ENCODE measurements at places on chromosomes 2 and 18.

- no peak for DNase-seq
These were observed 20.4 kb downstream of the EDAR start for GRCh38 chr2:108968619-108969018.

DNA sequence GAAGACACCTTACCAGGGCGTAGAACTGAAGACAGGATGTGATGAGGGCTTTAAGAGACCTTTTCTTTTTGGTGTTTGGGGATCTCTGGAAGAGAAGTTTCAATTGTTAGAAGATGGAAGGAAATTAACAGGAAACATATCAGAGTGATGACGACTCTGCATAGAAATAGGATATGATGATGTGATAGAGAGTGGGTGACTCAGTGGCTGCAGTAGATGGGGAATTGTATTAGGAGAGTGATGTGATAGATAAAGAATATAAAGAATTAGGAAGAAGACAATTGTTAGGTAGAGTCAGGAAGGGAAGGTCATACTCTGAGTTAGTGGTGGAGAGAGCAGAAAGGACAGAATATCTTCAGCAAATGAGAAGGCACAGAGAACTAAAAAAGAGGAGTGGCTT, 593.9 kb downstream of the NYAP2 start:
- no peak for DNase-seq

DNA sequence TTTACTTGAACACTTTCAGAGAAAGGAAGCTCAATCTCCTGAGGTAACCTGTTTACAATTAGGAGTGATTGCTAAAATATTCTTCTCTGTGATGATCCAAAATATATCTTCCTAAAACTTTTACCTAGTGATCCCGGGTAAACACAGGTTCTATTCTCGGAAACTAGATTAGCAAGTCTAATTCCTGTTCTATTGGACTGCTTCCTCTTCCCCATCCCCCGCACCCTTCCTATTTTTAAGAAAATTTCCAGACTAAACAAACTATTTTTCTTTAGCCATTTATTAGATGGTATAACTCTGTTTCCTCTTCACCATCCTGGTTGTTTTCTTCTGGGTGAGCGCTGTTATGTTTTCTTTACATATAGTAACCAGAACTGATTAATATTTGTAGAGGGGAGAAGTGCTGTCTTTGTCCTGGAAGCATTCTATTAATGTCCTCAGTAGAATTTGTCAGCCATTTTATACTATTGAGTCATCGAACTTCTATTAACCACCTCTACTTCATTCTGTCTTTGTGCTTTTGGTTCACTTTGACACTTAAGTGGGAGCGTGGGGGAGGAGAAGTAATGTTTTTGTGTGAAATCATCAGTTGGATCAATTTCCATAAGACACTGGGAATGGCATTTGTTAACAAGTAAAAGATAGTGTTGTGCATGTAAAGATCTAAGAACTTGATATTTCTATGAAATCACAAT, 31.8 kb downstream of the CREB1 start:
- DNase-seq, result no peak

DNA sequence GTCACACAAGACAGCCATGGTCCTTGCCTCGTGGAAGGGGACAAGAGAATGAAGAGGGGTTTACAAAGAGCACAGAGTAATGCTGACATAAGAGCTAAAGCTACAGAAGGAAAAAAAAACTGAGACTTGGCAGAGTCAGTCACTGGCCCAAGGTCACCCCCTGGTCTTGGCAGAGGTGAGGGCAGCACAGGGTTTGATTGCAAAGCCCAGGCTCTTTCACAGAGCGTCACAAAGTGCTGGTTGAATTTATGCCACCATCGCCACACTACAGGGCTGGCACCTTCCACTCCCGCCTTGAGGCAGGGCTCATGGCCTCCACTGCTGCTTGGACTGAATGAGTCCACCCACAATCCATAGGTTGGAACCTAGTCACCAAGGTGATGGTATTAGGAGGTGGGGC, 190.2 kb downstream of the INHBB start:
- no peak for DNase-seq

DNA sequence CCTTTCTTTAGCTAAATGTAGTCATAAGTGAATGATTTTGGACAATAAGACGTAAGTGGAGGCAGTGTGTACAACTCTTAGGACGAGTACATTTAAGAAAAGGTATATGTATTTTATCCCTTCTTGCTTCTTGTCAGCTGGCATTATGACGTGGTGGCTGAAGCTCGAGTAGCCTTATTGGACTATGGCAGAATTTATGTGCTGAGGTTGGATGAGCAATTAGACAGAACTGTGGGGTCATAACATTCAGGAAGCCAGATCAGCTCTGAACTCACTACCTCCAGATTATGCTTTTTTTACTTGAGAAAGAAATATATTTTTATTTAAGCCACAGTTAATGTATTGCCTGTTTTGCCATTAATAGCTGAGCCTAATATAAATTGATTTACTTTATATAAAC, 661.5 kb downstream of the ERBB4 start:
- no peak for DNase-seq

GRCh38 chr2:196160101-196160500, 11.3 kb downstream of the STK17B start:
- DNase-seq, result peak; percentile 84

DNA sequence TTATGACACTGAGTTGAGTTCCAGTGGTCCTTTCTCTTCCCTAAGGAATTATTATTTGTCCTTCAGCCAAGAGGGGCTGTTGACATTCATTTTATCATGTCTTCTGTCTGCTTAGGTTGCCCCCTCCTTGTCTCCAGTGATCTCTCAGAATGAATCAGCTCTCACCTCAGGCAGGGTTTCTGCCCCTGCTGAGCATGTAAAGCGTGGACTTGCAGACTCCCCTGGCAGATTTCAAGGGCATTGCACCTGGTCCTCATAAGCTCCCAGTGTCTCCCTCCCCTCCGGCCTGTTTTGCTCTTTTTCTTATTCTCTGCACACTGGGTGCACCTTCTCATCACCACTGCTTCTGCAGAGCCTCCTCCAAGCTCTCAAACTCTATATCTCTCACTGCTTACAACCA, 188.4 kb downstream of the KCNS3 start:
- no peak for DNase-seq

DNA sequence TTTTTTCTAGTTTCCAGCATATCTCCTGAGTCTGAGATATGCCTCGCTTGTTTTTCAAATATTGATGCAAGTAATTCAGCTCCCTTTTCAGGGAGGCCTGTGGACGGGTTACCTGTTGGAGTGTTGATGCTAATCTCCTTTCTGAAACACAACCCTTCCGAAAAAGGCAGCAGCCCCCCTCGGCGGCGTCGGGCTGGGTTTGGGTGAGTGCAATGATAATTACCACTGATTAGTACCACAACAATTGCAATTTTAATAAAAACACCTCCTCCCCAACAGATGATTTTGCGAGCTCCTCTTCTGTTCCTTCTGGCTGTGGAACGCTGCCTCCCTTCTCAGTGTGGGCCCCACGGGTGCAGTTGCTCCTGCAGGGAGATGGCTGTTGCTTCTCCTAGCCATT, 66.3 kb downstream of the PTGR3 start:
- DNase-seq, result no peak

GRCh38 chr2:106156305-106157296, 37.5 kb downstream of the UXS1 start:
- no peak for DNase-seq

GRCh38 chr2:218895759-218896500, 15.3 kb downstream of the WNT10A start:
- no peak for DNase-seq

DNA sequence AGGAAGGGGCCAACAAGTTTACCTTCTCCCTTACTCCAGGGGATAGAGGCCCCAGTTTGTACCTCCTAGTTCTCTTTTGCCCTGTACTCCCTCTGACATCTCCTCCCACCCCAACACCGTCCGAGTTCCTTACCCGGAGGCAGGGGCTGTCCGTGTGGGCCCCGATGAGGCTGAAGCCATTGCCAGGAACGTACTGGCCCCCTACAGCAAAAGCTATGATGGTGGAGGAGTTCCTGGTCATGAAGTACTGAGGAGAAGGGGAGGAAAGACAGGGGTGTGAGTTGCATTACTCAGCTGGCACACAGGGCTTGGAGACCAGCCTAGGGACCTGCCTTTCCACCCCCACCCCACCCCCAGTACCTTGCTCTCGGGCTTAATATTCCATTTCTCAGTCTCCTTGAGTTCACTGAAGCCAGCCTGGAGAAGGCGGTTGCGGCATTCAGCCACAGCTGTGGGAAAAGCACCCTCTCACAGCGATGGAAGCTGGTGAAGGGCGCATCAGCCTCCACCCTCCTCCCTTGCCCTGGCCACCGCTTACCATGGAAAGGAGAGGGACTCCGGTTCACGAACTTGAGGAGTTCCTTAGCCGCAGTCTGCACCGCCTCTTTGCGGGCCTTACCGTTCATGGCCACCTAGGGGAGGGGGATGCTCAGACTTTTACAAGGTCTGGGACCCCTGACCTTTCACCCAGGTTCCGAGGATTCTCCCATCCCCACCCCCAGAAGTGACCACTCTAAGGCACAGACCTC, 1.0 kb downstream of the DNPEP start:
- DNase-seq, result no peak

- peak; percentile 29 for DNase-seq
These were observed 69.2 kb upstream of the WIPF1 start for GRCh38 chr2:174666845-174667244.

DNA sequence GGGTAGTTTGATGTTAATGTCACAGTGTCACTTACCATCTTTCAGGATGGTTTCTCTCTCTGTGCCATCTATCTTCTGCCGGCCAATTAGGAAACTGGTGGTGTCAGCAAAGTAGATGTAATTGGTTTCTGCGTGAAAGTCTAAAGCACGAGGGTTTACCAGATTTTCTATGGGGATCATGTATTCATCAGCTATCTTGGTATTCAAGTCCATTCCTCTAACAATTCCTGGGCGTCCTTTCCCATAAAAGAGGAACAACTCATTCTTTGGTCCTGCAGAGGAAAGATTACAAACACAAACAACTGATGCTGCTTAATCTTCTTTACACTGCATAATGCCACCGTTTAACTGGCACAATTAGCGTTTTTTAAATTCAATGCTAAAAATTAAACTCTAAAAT, 1081.9 kb downstream of the LRP1B start:
- DNase-seq, result no peak

DNA sequence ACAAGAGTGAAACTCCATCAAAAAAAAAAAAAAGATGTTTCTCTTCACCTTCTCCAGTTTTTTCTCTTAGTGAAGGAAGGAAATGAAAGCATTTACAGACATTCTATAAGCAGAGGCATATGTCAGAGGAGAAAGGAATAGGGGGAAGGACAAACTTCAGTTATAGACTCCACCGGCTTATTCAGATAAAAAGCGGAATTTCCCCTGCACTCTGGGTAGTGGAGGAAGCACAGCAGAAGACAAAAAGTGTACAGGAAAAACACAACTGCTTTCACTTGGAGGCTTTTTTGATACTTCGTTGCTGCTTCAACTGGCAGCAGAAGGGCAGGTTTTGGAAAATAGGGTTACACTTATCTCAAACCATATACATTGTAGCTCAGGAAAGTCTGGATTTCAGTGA, 3.2 kb upstream of the MGAT4A start:
- DNase-seq, result no peak

GRCh38 chr2:147634826-147635225, 210.0 kb upstream of the ACVR2A start:
- no peak for DNase-seq

DNA sequence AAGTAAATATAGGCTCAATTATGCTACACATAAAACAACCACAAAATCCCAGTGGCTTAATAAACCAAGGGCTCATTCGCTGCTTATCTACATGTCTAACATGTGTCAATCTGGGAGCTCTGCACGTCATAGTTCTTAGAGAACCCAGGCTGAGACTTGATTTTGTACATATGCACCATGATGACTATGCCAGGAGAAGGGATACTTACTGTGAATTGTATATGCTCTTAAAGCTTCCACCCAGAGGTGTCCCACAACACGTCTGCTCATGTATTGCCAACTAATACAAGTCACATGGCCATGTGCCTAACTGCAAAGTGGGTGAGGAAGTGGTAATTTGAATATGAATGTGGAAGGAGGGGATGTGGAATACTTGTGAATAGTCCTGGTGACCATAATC, 262.1 kb downstream of the CPS1 start:
- DNase-seq, result no peak

GRCh38 chr2:115480741-115481140, 1038.3 kb downstream of the DPP10 start:
- no peak for DNase-seq

- DNase-seq, result no peak
These were observed 33.5 kb upstream of the MAP4K3 start for GRCh38 chr2:39470580-39470979.

GRCh38 chr2:70011335-70011734, 49.9 kb upstream of the ASPRV1 start:
- no peak for DNase-seq

- peak; percentile 35 for DNase-seq
These were observed 49.0 kb upstream of the TMEM87B start for GRCh38 chr2:112006076-112006410.

GRCh38 chr2:19973466-19973865, 16.4 kb downstream of the WDR35 start:
- no peak for DNase-seq

DNA sequence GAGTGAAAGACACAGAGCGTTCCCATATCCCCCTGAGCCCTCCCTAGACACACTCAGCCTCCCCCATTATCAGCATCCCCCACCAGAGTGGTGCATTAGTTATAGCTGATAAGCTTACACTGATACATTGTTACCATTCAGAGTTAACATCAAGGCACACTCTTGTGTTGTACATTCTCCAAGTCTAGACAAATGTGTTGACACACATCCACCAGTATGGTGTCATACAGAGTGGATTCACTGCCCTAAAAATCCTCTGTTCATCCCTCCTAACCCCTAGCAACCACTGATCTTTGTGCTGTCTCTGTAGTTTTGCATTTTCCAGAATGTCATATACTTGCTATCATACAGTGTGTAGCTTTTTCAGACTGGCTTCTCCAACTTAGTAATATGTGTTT, 78.0 kb upstream of the RPL31 start:
- DNase-seq, result no peak
